T-helper 17 cell (primary cell): ENCODE measurements at places on chromosomes 6 and 20. TPM values are rescaled to one million over a fixed set of nuclear protein-coding genes. Genes with fewer than 3 reads are reported as not detected.

Gene GPR63
- 0.80 TPM for total RNA-seq

Gene NKAIN2
- total RNA-seq = 0.13 TPM

Gene PXDC1
- 0.72 TPM for total RNA-seq

Gene ADGB
- not detected for total RNA-seq

Gene SLC17A2
- not detected for total RNA-seq

Gene LKAAEAR1
- total RNA-seq = not detected

Gene DDX43
- 1.2 TPM for total RNA-seq

Gene OR2B6
- total RNA-seq = 0.50 TPM

Gene CLDN20
- not detected for total RNA-seq

Gene PLTP
- total RNA-seq = not detected

Gene SYCP2L
- total RNA-seq = not detected

Gene RSPH3
- total RNA-seq = 2.7 TPM

Gene TMEM74B
- total RNA-seq = not detected

Gene FAM217A
- total RNA-seq = not detected

Gene AKAP12
- total RNA-seq = 0.20 TPM

Gene MROH8
- total RNA-seq = 2.0 TPM

Gene CTAGE9
- not detected for total RNA-seq

Gene DCDC2
- 0.15 TPM for total RNA-seq

Gene TRIM31
- total RNA-seq = not detected

Gene SMIM8
- 5.8 TPM for total RNA-seq

Gene BPI
- total RNA-seq = not detected

Gene ESR1
- total RNA-seq = 2.4 TPM

Gene EBF4
- 2.0 TPM for total RNA-seq

Gene SDCBP2
- total RNA-seq = 1.2 TPM

Gene NKAIN4
- total RNA-seq = not detected

Gene SIRPA
- total RNA-seq = 2.6 TPM

Gene CDH22
- total RNA-seq = not detected

Gene BPIFA1
- total RNA-seq = not detected

Gene MTO1
- 37.1 TPM for total RNA-seq

Gene FAM217B
- 21.4 TPM for total RNA-seq

Gene IRF4
- total RNA-seq = 32.8 TPM

Gene PGC
- not detected for total RNA-seq

Gene POPDC3
- total RNA-seq = not detected
